ENCODE measurements at places on chromosomes 6 and 20.

DNA sequence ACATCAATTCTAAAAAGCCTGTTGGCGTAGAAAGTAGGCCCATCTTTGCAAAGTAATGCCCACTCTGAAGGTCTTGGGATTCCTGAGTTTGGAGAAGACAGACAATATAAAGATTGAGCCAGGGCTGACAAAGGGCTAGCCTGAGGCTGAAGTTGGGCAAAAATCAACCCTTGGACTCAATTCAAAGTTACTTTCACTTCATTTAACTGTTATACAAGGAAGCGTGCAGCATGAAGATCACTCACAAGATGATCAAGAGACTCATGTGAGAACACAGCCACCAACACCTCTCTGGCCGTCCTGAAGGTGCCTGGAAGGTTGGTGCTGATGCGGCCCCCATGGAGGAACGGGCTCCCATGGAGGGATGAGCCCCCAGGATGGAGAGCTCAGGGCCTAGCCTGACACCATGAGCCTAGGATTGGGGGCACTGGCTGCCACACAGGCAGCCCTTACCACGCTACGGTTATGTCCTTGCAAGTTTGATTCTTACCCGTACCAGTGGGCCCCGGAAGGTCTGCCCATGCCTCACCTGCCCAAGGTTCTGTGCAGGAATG, 26.6 kb downstream of the FOXC1 start:
- DNase-seq, result no peak

- DNase-seq, result no peak
These were observed 23.1 kb upstream of the TMEM242 start for GRCh38 chr6:157346373-157346772.

DNA sequence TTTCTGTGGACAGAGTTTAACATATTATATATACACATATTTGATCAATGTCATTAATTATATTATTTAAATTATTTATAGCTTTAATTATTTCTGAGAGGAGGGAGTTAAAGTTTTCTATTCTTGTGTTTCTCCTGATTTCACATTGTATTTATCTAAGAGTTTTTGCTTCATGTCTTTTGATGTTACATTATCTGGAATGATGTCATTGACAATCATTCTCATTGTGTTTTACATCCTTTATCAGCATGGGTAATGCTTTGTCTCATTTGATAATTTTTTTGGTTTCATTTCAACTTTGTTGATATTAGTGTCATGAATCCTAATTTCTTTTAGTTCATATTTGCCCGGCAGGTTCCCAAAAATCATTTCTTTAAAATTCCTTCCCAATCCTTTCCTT, 56.7 kb upstream of the TOX2 start:
- DNase-seq, result no peak

DNA sequence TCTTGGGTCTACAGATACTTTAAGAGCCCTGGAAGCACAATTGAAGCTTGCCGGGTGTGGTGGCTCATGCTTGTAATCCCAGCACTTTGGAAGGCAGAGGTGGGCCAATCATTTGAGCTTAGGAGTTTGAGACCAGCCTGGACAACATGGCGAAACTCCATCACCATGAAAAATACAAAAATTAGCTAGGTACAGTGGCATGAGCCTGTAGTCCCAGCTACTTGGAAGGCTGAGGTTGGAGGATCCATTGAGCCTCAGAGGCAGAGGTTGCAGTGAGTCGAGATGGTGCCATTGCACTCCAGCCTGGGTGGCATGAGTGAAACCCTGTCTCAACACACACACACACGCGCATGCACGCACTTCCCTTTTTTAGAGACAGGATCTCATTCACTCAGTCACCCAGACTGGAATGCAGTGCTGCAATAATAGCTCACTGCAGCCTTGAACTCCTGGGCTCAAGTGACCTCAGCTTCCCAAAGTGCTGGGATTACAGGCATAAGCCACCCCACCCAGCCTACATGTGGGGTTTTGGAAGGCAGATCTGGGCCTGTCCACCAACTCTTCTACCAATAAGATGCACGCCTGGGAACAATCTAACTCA, 182.5 kb upstream of the JARID2 start:
- DNase-seq, result no peak

DNA sequence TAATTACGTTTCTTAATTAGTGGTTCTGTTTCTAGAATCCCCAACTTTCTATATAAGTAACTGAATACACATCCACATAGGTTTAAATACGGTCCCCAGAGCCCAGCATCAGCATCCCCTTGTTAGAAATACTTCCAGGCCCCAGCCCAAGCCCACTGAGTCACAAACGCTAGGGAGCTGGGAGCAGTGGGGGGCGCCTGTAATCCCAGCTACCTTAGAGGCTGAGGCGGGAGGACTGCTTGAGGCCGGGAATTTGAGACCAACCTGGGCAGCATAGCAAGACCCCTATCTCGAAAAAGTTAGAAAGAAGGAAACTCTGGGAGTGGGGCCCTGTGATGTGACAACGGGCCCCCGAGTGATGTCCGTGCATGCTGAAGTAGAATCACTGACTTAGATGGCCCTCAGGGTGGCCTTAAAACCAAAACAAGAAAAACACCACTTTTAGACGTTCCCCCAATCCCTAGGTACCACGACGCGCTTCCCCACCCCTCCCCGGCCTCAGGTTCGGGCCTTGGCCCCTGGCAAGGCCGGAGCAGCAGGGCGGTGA, 1.3 kb upstream of the PPP1R3G start:
- no peak for DNase-seq

DNA sequence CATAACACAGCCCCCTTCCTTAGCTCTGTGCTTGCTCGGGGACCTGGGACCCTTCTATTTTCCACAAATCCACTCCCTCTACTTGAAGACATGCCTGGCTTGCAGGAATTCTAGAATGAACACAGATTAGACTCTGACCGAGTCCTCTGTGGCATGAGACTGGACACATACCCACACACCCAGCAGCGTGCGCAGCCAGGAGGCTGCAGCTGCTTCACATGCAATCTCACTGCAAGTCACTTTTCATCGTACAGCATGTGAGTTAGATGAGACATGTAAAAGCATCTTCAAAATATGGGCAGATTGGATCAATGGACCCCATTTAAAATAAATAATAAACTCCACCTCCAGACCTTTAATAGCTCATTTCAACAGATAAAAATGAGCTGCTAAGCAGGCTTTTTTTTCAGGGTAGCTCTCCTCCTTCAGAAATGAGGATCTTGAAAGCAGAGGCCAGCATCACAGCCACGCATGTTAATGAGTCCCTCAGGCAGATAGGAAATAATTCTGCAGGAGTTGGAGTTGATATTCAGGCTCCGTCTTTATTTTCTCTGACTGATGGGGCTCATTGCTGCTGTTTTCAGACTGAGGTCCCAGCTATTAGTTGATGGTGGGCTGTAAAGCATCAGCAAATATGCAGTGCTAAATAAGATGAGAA, 215.1 kb upstream of the GGTLC1 start:
- no peak for DNase-seq

- no peak for DNase-seq
These were observed 71.5 kb downstream of the SHLD1 start for GRCh38 chr20:5821627-5822215.

DNA sequence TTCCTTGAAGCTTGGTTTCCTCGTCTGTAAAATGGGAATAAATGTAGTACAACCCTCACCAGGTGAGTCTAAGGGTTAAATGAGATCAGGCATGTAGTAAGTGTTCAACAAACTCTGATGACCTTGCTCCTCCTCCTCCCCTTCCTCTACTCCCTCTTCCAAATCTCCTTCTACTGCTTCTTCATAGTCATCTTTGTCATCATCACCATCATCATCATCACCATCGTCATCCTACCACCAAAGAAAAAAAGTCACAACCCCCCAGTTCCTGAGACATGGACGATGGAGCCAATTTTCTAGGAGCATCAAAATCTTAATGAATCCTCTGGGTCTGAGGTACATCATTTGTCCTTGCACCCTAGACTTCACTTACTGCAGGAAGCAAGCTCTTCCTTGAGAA, 240.0 kb downstream of the ANKRD60 start:
- no peak for DNase-seq

DNA sequence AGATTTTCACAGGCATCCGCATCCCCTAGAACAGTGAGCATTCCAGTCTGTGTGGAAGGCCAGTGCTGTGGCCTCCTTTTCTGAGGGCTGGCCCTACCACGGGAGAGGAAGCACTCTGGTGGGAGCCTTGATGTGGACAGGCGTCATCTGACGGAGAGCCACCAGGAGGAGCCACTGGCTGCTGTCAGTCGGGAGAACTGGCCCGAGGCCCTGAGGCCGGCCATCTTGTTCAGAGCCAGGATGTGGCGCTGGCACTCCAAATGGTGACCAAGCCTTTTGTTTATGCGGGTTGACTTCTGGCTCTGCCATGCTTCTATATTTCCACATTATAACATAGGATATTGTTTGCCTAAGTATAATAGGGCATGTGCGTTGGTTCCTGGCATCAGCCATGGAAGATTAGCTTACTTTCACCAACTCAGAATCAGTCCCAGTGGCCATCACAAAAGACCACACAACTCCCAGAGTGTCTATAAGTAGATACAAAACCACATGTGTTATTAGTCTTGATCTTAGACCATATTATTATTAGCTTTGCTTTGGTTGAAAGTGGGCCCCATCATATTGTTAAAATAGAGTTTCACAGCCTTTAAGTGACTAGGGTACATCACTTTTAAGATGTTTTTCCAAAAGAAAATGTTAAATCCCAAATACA, 273.9 kb upstream of the TAB2 start:
- no peak for DNase-seq

- DNase-seq, result no peak
These were observed 8.6 kb downstream of the VNN2 start for GRCh38 chr6:132749111-132749510.

GRCh38 chr6:44723439-44724197, 336.1 kb downstream of the CDC5L start:
- DNase-seq, result no peak

GRCh38 chr6:125751334-125751916, 2.0 kb downstream of the HEY2 start:
- no peak for DNase-seq

- no peak for DNase-seq
These were observed 37.5 kb downstream of the SNX9 start for GRCh38 chr6:157860505-157860991.

- DNase-seq, result no peak
These were observed 231.2 kb downstream of the DOK5 start for GRCh38 chr20:54706581-54706980.

- no peak for DNase-seq
These were observed 191.3 kb downstream of the OR2B2 start for GRCh38 chr6:27720607-27721580.

DNA sequence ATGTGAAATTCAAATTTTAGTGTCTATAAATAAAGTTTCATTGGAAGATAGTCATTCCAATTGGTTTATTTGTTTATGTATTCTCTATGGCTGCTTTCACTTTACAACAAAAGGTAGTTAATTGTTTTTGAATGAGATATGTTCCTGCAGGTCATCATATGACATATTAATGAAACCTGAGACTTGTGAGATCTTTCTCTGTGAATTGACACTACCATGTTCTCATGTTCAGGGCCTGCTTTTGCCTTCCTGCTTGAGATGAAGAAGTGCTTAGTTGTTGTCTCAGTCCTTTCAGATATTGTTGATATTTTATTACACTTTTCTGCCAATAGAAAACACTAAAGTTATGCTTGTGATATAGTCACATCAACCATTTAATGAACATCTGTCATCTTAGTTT, 132.5 kb downstream of the UTRN start:
- DNase-seq, result no peak

- no peak for DNase-seq
These were observed 13.6 kb upstream of the C20orf144 start for GRCh38 chr20:33648396-33649004.

GRCh38 chr6:169811072-169811471, 59.6 kb downstream of the ERMARD start:
- DNase-seq, result no peak

GRCh38 chr6:168130697-168131371, 51.8 kb upstream of the FRMD1 start:
- no peak for DNase-seq

DNA sequence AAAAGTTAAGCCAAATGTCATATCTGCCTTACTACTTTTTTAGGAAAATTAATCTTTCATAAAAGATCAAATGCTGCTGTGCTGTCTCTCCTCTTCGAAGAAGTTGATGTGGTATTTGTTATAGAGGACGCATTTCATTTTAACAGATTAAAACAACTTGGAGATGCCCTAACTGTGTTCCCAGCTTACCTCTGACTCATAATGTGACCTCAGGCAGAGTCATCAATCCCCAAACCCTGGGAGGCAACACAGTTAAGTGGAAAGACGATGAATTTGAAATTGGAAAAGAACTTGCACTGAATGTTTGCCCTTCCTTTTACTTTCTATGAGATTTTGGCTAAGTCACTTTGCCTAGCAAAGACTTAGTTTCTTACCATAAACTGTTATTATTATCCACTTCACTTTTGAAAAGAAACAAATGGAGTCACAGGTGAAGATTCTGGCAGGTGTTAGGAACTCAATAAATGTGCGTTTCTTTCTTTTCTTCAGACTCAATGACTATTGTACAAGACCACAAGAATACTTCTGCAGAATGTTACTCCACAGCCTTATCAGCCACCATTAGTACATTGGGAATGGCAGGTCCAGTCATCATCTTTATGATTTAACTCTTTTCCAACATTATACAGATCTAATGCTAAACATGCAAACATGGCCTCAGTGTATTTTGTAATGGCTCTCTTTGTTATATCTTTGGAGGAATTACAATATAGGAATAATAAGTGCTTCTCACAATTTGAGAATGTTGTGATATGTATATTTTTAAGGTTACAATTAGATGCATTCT, 102.6 kb downstream of the COL21A1 start:
- no peak for DNase-seq

- DNase-seq, result no peak
These were observed 2.5 kb upstream of the MMP9 start for GRCh38 chr20:46006022-46006705.

DNA sequence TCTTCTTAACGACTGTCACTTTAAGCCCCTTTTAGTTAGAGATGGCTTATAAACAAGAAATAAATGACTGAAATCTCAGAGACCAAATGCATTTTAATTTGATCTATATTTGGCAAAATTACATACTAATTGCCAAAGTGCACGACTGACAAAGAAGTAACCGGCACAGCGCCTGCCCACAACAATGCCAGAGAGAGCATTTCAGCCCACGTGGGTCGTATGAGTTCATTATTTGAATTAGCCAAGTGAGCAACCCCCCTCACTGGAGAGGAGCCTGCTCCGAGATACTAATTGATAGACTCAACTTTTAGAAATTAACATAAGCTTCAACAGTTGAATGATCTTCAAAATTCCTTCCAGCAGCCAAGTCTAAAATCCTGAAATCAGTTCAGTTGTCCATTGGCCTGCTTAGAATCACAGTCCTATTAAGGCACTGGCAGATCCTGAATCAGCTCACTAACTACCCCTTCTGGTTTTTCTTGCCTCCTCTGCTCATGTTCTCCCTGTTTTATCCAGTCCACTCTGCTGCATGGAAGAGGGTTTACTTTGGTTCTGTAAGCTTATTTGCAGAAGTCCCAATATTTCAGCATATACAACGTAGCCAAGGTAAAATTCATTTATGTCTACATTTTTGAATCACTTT, 519.1 kb upstream of the AGPAT4 start:
- DNase-seq, result no peak

DNA sequence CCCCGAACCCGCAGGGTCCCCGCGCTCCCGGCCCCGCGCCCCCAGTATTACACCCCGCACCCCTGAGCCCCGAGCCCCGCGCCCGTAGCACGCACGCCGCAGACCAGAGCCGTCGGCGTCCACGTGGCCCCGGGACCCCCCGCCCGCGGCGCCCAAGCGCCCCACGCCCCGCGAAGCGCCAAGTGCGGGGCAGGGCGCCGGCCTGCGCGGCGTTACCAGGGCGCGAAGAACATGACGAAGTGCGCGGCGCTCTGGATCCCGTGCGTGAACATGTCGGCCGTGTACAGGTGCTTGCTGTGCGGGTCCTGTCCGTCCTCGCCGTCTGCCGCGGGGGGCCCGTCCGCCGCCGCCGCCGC, 312 bp downstream of the TXNDC5 start:
- no peak for DNase-seq

GRCh38 chr6:124953808-124954207, 8.4 kb upstream of the RNF217 start:
- no peak for DNase-seq
